ENCODE measurements at places on chromosomes 2 and 18. TPM values are rescaled to one million over a fixed set of nuclear protein-coding genes. Genes with fewer than 3 reads are reported as not detected.

DNA sequence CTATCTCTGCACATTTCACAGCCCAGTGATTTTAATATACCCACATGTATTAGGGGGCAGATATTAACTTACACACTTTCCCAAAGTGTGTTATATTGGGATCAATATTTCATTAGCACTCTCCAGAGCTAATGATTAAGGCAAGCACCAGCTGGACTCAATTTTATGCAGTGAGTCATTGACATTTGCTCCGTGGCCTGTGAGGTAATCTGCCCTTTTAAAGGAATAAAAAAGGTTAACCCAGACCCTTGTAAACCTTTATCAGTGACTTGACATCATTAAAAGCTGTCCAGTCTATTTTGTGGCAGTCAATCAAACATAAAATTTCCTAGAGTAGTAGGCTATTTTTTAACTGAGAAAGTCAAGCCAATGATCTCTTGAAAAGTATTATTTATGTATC, 1870.4 kb upstream of the CELF4 start:
- no peak for DNase-seq

GRCh38 chr18:63962137-63962536, 7.7 kb upstream of the SERPINB8 start:
- no peak for DNase-seq

DNA sequence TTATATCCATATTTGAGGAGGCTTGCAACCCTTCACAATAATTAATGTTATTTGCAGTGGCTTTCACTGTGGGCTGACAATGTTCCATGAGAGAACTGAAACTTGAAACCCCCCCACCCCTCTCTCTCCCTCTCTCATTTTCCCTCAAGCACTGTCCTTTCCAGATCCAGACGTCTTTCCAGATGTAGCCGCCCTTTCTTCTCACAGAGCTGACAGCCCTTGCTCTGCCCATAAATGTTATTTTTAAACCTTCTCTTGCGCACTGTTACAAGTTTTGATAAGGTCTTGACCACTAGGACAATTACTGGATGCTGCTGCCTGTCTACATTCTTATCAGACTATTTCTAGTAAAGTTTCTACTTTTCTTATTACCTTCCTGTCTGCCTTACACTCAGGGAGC, 91.4 kb upstream of the LINC00305 start:
- no peak for DNase-seq

- no peak for DNase-seq
Measured at GRCh38 chr2:167708998-167709397, 538.4 kb downstream of the STK39 start.

DNA sequence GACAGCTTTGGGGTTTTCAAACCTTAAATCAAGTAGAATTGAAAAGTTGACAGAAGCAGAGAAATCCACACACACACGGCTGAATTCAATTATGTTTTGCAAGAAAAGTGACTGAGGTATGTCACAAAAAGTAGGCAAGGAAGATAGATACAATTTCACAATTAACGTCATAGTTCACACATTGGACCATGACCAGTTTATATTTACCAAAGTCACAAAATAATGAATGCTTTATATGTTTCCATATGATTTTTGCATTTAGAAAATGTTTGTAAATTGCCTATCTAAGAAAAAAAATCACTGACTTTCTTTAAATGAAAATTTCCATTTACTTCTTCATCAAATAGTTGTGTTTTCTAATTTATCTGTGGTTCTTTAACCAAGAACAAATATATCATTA, 29.4 kb upstream of the ZNF516 start:
- no peak for DNase-seq

- DNase-seq: no peak
Measured at GRCh38 chr2:25421289-25421688, 79.6 kb upstream of the DNMT3A start.

GRCh38 chr18:13394801-13395200, 176.2 kb downstream of the LDLRAD4 start:
- no peak for DNase-seq

DNA sequence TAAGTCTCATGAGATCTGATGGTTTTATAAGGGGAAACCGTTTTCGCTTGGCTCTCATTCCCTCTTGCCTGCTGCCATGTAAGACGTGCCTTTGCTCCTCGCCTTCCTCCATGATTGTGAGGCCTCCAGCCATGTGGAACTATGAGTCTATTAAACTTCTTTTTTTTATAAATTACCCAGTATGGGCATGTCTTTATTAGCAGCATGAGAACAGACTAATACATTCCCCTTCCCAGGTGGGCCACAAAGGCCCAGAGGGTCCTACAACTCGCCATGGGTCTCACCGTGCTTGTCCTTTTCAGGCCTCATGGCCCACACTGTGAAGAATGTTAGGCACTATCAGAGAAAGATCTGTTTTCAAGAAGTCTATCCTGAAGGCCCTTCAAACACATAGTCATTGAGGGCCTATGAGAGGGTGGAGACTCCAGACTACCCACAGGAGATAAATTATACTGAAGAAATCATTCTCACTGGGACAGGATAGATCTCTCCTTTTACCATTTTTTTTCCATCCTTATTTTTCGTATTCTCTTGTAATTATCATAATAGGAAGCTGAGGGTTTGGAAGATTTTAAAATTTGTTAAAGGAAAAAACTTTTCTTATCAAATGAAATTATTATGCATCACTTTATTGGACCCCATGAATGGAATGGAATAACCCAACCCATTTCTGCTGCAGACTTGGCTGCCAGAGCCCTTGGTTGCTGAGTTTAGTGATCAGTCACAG, 91.0 kb upstream of the MSH2 start:
- DNase-seq: no peak

GRCh38 chr2:50831676-50832075, 200.3 kb downstream of the NRXN1 start:
- DNase-seq: no peak

GRCh38 chr2:75560022-75560767, 544 bp downstream of the EVA1A start:
- no peak for DNase-seq

The TUBA4A gene
- polyA plus RNA-seq: 111 TPM

The MYO7B gene
- 22.2 TPM for polyA plus RNA-seq

The TUBA3D gene
- 0.76 TPM for polyA plus RNA-seq

The PECR gene
- polyA plus RNA-seq: 38.1 TPM

The ST6GAL2 gene
- polyA plus RNA-seq: 18.4 TPM

The CFAP65 gene
- 0.11 TPM for polyA plus RNA-seq
